ENCODE measurements at places on chromosomes 7 and 10.

GRCh38 chr7:47488969-47489342 lies 93.0 kb downstream of the TNS3 start:
- DNase-seq = no peak

DNA sequence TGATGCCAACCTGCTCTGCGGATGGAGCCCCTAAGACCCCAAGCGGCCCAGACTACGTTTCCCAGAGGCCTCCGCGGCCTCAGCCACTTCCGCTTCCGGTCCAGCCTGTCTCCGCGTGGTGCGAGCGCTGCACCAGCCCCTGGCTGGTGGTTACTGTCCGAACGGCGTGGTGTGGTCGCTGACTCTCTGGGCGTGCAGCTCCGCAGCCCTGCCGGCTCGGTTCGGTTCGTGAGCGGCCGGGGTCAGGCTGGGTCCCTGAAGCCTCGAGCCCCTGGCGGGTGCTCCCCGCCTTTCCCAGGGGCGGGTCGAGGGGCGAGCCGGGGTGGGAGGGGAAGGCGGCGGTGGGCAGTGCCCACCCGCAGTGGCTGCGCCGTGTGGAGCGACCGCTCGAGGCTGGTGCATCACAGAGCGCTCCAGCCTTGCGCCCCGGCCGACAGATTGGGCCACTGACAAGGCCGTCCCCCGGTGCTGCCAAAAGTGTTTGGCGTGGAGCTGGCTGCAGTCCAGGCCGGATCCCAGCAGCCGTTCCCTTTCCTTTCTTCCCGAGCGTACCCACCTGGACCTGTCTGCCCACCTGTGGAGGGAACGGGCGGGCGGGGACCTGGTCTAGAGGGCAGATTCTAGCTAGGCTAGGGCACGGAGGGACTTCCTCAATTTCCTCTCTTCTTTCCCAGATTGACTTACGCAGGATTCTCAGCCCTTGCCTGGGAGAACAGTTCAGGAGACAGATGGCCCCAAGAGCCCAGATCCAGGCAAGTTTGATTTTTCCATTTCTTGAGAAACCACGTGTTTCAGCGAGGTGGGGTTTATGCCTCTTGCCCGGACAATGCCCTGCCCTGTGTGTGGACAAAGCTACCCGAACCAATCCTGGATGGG lies at the start of gene ZNF485:
ZNF485 (plus strand) TSS at position 116 of the 876 bp plus-strand sequence; CDS start at position 729, 613 bp downstream.
- DNase-seq = peak; percentile 12

- no peak for DNase-seq
Measured at GRCh38 chr10:48194830-48195229, 79.7 kb downstream of the FRMPD2 start.

DNA sequence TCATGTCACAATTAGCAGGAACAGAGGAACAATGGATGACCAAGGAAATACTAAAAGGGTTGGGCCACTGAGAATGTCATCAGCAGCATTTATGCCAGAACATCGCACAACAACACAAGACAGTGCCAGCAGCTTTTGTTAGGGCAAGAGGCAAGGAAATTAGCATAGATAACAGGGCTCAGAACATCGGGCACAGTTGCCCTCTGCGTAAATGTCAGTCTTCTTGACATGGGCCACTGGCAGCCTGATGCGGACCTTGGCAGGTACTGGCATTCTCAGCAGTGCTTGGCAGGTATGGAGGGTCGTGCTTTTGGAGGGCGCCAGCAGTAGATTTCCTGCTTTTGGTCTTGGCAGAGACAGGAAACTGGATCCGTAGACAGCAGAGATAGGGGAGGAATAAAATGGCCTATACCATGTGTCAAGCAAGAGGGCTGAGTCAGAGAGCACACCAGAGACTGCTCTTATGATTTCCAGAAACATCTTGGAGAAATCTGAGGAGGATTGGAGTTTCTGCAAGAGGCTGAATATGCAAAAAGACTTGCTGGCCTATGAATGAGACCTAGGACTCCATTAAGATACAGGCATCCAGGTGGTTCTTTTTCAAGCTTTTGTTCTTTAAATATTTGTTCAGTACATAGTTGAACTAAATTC lies 371.5 kb upstream of the MTPN start:
- DNase-seq = no peak

Data from NCI-H187 (cell line).